Fibroblast of skin of right biceps (primary cell): ENCODE measurements at places on chromosomes 2 and 18.

GRCh38 chr2:54673501-54673998, 49.9 kb upstream of the EML6 start:
- peak; percentile 20 for DNase-seq

- DNase-seq, result no peak
Measured at GRCh38 chr2:55729136-55729685, 35.6 kb upstream of the PNPT1 start.

GRCh38 chr2:19744456-19745199, 157.2 kb downstream of the TTC32 start:
- DNase-seq, result no peak

DNA sequence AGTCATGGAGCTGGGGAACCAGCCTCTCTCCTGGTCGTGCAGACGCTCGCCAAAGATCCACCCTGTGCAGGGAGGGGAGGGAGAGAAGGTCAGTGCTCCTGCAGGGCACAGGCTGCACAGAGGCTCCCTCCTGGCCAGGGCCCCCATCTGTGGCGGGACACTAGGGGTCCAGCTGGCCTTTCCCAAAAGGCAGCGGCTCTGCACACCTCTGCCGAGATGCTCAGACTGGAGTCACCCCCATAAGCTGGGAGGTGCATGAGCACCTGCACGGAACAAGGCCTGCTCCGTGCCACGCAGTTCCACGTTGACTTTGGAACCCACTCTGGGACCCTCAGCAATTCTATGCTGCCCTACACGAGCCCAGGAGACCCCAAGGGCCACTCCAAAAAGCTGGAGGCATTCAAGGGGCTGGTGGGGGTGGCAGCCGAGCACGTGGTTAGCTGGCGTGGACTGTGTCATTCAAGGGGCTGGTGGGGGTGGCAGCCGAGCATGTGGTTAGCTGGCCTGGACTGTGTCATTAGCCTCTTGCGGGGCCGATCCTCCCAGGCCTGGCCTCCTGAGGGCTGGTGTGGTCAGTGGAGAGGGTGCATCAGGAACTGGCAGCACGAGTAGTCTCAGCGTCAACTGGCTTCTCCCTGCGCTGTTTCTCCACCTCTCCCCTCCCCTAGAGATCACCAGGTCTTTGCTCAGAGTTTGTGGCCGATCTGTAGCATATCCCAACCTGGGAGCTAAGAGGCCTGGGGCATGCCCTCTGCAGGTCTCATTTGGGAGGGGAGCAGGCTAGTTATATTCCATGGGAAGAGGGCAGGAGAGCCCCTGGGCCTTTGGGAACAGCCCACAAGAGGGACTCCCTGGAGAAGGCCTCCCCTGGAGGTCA, 9.8 kb downstream of the SNORC start:
- no peak for DNase-seq

DNA sequence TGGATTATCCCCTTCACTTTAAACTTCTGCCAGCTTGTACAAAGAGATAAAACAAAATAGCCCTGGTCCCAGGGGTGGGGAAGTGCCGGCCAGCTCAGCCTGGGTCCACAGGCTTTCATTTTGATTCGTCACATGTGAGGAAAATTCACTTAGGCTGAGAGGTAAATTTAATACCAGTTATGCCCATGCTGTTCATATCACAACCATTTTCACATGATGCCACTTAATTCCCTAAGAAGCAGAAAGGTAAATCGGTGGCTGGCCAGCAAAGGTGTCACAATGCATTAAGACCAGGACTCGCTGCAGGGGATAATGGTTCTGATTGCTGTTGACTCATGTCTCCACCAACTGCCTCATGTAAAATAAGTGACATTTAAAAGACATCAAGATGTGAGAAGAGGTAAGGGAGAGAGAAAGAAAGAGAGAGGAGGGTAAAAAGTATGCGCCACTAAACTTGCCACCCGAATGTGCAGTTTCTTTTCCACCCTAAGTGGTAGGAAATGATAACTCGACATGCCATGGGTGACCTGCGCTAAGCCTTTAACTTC, 261.0 kb upstream of the SIX3 start:
- no peak for DNase-seq

- no peak for DNase-seq
Measured at GRCh38 chr2:206627632-206628031, 14.7 kb upstream of the FAM237A start.

DNA sequence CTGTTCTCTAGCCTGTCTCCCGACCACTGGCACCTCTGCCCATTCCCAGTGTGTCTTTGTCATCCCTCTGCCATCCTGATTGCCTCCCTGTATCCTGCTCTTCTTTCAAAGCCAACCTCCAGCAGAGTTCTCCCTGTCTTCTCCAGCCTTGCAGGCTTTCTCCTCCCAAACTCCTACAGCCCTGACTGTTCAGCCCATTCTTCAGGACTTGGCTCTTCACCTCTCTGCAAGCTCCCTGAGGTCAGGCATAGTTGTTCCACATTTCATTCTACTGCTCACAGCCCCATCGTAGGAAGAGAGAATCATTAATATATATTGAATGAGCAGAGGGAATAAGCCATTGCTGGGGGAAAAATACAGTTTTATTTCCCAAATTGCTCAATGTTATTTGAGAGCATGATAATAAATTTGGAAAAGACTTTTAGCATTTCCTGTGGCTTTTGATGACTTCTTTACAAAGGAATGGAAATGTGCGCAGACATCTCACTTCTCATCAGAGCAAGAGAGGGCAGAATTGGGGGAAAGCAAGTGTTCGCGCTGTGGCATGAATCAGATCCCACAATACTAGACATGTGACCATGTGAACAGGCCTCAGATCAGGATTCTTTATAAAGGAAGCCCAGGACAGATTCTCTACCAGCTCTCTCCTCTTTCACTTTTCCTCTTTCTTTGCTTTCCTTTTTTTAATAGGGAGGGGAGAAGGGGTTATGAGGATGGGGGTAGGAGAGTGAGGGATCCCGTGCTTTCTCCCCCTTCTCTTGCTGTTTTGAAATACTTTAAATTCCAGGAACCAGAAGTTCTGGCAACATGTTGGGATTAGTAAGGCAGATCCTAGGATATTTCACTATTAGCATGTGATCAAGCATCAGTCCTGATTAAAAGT, 37.4 kb downstream of the EPAS1 start:
- peak; percentile 99 for DNase-seq

GRCh38 chr18:23188068-23188760, 52.9 kb downstream of the CABLES1 start:
- DNase-seq, result no peak

GRCh38 chr2:37576831-37577230, 94.6 kb downstream of the CDC42EP3 start:
- DNase-seq, result peak; percentile 41

DNA sequence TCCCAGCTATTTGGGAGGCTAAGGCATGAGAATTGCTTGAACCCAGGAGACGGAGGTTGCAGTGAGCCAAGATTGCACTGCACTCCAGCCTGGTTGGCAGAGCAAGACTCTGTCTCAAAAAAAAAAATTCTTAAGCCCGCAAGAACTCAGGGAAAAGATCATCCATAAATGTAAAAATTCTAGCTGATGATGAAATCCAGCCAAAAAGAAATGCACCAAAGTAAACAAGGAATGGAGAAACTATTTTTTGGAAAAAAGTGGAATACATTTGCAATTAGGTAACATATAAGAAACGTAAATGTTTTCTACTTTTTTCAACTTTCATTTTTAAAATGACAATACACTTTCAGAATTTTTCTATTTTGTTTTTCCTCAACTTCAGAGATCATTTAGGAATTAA, 61.3 kb downstream of the ASXL2 start:
- no peak for DNase-seq

GRCh38 chr2:35081001-35081621, 1274.5 kb upstream of the CRIM1 start:
- peak; percentile 53 for DNase-seq

- no peak for DNase-seq
Measured at GRCh38 chr2:75792146-75792545, 81.4 kb upstream of the GCFC2 start.

- DNase-seq, result no peak
Measured at GRCh38 chr18:58632552-58632951, 3.7 kb upstream of the ALPK2 start.

DNA sequence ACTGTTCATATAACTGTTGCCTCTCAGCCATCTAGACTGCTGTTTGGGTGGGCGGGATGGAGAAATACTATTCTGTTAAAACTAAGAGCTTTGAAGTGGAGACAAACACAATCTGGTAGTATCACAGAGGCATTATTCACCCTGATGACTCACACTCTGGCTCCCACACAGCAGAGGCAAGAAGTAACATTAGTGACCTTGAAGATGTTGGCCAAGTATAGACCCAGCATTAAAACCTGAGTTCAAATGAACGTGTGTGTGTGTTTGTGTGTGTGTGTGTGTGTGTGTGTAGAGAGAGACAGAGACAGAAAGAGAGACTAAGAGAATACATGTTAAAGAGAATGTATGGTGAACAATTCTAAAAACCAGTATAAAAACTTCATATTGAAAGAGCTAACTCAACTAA, 22.5 kb upstream of the ACVR1 start:
- peak; percentile 88 for DNase-seq

GRCh38 chr18:80231151-80231550, 16.2 kb downstream of the PARD6G start:
- DNase-seq, result no peak

DNA sequence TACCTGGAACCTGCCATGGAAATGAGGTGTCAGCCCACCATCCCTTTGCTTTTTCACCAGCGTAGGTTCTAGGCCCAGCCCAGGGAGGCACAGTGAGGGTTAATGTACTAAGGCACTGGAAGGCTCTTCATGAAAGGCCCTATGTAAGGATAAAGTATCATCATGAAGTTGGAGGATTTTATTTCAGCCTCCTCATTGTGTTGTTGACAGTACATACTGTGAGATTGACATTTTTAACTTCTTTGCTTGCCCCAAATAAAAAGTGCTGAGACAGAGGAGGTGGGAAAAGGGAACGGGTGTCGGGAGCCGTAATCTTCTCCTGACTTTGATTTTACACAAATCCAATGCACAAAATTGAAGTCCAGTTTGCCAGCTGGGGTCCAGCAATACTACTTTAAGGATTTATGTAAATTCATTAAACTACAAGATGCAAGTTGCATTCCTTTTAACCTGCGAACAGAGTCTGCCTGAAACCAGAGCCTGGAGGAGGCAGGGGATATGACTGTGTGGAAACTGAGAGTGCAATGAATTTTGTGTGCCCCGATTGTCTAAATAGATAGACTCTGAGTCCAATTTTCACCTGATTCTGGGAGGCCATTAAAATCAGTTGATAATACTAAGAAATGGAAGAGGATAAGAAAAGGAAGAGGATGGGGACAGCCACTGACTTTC, 5.4 kb upstream of the NCKAP5 start:
- no peak for DNase-seq

GRCh38 chr2:177606636-177607035, 214.1 kb downstream of the AGPS start:
- DNase-seq, result peak; percentile 72
